ENCODE measurements at places on chromosomes 1 and 21.

DNA sequence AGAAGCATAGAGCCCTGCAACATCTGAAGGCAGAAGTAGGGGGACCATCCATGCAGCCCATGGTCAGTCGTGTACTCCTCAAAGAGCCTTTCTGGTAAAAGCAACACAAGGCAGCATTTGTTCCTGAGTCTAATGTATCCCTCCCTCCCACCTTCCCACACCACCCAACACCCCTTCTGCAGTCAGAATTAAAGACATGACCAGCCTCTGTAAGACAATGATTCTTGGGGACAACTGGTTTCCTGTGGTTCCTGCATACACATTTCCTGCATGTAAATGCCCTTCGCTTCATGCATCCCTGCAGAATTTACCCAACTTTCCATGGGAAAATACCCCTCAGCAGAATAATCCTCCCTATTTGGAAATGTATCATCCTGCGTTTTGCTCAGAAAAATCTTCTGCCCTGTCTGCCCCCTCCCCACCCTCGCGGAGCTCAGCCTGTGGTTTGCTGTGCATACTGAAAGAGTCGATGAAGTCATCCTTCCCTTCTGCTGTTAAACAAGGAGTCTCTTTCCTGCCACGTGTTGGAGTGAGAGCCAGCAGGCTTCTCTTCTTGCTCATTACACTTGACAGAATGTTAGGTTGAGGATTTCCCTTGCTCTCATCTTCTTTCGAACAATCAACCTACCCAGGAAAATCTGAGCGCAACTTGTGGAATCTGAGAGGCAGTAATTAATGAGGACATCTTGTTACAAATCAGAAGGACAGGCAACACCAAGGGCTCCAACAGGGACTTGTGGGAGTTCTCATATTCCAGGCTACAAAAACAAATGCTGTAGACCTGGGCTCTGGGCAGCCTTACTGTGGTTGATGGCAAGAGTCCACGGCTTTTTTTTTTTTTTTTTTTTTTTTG is 4.7 kb downstream of the TNN start:
- DNase-seq = no peak

DNA sequence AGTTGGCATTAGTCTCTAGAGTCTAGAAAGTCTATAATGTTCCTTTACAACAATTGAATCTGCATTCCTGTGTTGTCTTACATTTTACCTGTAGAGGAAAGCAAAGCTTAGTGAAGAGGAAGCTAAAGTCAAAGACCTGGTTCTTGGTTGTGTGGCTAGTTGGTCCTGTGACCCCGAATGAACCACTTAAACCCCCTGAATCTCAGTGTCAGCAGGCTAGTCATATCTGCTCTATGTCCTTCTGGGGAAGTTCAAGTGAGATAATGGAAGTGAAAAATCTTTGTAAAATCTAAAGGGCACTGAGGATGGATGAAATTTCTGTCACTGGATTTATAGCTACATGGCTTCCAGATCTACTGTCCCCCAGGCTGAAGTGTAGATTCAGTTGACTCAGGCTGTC is 24.0 kb upstream of the AIM2 start:
- DNase-seq = no peak

DNA sequence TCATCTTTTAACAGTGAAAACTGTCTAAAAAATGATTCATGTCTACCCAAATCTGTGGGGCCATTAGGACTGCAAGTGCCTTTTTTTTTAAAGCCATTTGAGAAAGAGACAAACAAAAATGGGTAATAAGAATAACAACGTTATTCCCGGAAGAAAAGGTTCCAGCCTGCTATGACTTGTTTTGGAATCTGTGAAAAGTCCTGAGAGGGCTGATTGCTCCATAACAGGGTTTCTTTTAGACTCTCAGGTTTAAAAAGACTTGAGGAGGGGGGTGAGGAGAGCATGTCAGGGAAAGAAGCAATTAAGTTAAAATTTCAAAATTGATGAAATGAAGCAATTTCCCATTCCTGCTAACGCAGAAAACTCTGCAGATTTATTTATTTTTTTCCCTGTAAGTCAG is 56.4 kb downstream of the CACHD1 start:
- DNase-seq = no peak

DNA sequence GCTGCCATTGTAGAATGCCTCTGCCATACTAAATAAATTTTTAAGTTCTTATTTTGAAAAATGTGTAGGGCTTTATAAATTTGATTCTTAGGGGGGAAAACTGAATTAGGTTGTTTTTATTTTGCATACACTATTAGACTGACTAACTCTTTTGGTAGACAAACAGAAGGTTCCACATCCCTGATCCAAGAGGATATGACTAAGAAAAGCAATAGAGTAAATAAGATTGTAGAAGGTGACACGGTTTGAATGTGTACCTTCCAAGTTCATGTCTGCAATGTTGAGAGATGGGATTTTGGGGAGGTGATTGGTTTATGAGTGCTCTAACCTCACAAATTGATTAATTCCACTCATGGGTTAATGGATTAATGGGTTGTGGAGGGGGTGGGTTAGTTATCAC is 127.9 kb downstream of the GLUL start:
- no peak for DNase-seq

- DNase-seq = no peak
Measured at GRCh38 chr1:26302733-26303405, 3.6 kb downstream of the UBXN11 start.

DNA sequence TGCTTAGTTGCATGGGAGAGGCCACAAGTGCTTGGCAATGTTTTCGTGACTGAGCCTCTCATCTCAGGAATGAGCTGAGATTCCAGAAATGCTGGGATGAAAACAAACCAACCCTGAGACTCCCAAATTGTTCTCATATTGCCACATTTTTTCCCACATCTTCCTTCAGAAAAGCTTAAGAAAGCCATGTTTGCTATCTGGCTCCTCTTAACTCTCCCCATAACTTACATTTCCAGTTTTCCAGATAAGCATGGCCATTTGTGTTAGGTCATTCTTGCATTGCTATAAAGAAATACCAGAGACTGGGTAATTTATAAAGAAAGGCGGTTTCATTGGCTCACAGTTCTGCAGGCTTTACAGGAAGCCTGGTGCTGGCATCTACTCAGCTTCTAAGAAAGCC is 17.2 kb downstream of the DSCAM start:
- no peak for DNase-seq

DNA sequence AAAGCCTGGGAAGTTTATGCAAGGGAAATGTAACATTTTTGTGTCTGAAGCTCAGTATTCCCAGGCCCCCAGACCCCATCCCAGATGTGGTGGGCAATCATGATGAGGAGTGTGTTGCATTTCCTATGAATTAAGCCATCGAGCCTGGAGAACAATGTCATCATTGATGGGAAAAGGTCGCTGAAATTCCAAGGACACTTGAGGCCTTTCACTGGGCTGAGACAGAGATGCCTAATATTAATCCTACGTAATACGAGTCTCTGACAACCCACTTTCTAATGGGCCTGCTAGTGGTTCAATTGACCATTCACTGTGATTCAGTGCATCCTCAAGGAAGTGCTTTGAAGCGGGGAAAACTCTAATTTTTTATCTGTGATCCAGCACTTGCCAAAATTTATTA is 291.6 kb downstream of the PLPP3 start:
- no peak for DNase-seq

DNA sequence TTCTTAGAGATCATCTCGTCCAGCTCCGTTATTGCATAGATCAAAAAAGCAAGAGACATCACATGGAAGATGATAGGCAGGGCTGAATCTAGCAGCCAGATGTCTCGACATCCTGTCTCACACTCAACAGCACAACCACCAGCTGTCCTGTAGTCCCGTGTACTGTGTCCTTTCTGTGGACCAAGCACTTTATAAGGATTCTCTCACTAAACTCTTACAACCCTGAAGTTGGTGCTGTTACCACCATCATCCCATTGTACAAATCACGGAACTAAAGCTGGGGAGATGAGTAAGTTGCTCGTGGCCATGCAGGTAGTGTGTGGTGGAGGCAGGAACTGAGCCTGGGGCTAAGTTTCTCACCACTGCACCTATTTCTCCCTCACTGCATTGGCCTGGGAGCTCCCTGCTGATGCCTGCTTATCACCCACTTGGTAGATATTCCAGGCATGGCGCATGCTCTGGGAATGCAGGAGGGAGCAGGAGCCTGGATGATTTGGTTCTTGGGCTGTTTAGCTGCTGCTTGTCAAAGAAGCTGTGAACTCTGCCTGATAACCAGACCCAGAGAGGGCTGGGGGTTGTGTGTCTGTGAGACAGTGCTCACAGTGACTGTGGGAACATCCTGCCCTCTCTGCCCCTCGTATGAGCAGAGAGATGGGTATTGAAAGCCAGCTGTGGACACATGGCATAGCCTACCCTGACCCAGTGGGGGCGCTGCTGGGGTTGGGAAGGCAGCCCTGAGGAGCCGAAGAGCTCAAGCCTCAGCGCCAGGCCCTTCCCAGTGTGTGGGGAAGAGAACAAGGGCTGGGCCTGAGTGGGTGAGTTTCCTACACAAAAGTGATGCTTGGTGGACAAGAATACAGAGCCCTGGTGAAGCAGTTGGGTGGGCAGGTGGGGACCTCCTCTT is 13.6 kb downstream of the PPFIA4 start:
- DNase-seq = no peak

DNA sequence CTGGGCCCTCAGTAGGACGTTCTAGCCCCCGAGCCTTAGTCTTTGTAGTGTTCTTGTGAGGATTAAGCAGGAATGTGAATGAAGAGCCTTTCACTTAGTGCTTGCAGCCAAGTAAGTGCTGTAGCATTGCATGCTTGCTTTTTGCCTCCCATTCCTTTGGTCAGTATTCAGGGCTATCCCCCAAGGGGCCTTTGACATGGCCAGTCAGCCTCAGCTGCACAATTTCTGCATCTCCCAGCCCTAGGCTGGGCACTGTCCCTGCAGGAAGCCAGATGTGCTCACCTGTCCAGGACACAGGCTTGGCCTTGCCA is 30.5 kb downstream of the SOX13 start:
- no peak for DNase-seq

DNA sequence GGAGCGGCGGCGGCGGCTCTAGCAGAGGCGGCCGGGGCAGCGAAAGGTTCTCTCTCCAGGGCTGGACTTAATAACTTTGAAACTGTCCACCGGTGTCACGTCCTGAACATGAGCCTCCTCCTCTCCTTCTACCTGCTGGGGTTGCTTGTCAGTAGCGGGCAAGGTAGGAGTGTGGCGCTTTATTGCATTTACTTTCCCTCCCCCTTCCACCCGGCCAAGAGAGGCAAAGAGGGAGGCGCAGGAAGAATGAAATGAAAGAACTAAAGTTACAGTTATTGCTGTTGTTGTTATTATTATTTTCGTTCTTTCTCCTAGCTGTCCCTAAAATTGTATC is 214 bp downstream of the NCAM2 start:
- no peak for DNase-seq

DNA sequence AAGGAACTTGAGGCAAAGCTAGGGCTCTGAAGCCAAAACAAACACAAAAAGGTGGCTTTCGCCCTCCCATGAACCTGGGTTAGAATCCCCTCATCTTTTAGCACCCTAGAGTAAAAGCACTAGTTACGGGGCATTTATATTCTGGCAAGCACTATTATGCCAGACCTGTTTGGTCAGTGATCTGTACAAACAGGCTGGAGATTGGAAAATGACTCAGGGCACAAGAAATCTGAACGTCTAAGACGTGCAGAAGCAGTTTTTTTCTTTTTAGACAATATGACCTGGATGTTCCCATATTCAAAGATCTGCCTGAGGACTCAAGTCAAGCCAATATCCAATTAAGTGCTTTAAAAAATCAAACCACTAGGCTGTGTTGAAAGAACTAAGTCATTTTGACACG is 3.0 kb downstream of the ZNF436 start:
- no peak for DNase-seq

DNA sequence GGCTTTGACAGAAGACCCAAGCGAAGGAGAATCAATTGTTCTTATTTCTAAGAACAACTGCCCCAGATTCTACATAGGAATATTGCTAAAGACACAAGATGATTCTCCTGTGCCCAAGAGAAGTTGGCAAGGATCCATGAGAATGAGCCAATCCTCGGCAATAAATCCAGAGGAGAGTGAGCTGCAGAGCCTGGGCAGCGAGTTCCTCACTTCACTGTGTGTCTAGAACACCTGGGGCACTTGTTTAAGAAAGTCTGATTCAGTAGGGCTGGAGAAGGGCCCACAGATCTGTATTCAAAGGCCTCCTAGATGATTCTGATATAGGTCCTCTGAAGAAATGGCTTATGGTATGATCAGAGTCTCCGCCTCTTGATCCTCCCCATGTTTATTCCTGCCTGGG is 31.8 kb downstream of the GADD45A start:
- DNase-seq = no peak

- no peak for DNase-seq
Measured at GRCh38 chr1:185439727-185440415, 122.8 kb upstream of the IVNS1ABP start.

DNA sequence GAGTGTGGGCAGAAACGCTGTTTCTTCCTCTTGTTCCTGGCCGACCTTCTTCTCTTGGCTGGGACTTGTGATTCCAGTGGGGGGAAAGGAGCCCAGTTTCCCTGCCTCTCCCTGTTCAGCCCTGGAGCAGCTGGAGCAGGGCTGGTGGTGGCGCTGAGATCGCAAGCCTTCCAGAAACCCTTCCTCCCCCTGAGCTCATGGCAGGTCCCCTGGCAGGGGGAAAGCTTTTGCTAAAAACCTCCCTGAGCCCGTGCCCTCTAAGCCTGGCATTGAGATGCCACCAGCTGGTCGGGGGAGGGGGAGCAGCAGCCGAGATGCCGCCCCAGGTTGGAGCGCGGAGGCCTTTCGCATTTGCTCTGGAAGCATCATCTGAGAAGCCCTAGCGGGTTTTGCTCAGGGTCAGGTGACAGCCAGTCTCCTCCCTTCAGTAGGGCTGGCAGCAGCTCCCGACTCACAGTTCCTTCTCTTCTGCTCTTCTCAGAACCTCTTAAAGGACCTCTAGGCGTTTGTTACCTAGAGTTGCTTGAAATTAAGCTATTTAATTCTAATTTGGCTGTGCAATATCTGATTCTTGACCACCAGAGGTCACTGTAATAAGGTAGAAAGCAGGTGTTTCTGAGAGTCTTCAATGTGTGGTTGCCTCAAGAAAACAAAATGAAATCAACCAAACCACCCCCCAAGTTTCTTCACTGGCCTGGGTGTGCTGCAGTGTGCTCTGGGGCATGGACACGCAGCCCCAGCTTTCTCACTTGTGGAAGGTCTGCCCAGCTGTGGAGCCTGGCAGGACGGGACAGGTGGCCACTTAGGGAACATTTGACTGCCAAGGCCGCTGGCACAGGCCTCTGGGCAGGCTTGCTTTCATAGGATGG is 257.3 kb downstream of the CAMTA1 start:
- DNase-seq = no peak

- DNase-seq = no peak
Measured at GRCh38 chr21:45381865-45382696, 22.9 kb upstream of the COL18A1 start.

DNA sequence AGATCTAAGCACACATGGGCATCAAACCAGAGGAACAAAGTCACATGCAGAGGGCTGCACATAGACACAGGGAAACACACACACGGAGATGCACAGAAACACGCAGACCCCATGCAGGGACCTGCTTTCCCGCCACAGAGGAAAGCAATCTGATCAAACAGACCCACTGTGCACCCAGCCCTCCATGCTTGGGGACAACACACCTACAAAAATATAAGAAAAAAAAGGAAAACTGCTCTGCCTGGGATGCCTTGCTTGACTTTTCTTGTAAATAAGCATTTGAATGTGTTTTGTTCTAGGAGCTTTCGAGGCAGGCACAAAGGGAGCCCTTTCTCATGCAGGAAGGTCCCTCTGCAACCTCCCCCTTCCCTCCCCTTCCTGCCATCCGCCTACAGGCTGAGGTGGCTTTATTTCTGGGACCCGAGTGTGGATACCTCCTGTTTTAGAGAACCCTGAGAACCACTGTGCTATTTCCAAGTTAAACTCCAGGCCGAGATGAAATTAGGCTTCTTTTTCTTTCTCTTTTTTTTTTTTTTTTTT is 3.5 kb upstream of the ICMT start:
- no peak for DNase-seq
